ENCODE measurements at places on chromosomes 16 and 17.
A peak's percentile ranks its signal among the peaks of the same experiment; 100 is the strongest.

- DNase-seq = peak; percentile 72
Observed at GRCh38 chr17:75877752-75878173, 618 bp downstream of the TRIM47 start.

GRCh38 chr17:75645889-75646637 lies 12.8 kb downstream of the SMIM5 start:
- DNase-seq = peak; percentile 23

- DNase-seq = no peak
Observed at GRCh38 chr17:73359987-73360410, 48.2 kb upstream of the CDC42EP4 start.

- DNase-seq = no peak
Observed at GRCh38 chr16:75237398-75238131, 13.9 kb downstream of the BCAR1 start.

DNA sequence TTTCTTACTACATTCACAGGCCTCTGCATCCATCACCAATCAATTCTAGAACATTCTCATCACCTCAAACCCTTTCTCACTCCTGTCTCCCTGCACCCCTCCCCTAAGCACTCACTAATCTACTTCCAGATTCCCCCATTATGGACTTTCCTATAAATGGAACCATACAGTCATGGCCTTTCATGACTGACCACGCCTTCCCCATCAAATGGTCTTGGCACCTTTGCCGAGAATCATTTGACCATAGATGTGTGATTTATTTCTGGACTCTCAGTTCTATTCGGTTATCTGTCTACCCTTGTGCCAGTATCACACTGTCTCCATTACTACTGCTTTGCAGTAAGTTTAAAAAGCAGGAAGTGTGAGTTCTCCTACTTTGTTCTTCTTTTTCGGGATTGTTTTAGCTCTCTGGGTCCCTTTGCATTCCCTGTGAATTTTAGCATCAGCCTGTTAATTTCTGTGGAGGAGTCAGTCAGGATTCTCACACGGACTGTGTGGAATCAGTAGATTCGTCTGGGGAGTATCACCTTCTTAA lies 27.5 kb downstream of the GTF3C1 start:
- no peak for DNase-seq

DNA sequence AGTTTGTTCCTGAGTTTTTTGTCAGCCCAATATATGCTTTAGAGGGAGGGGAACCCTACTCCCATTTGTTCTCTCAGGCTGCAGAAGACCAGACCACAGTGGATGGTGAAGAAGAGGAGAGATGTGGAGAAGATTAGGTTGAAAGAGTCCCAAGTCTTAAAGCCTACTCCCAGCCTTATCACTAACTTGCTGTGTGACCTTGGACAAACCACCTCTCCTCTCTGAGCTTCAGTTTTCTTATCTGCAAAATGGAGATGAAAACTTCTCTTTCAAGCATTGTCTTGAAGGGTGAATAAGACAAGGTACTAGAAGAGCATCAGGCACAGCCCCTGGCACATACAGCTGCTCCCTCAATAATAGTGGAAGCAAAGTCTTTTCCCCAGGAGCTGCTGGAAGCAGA lies 15.1 kb upstream of the LHX1 start:
- no peak for DNase-seq

DNA sequence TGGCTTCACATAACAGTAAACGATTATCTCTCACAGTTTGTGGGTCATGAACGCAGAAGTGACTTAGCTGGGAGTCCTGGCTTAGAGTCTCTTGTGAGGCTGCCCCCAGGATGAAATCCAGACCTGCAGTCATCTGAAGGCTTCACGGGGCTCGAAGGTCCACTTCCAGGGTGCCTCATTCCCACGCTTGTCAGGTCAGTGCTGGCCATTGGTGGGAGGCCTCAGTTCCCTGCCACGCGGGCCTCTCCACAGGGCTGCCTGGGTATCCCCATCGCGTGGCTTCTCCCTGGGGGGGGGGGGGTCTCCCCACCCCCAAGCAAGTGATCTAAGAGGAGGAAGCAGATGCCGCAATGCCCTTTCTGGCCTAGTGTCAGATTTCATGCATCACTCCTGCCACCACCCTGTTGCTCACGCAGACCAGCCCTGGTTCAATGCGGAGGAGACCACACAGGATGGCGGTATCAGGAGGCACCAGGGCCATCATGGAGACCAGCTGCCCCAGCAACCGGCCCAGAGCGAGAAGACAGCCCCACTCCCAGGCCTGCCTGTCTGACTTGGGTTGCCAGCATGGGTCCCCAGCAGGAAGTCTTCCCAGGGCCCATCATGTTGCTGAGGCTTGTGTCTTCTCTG lies 77.3 kb upstream of the CDH5 start:
- DNase-seq = no peak

GRCh38 chr17:5194346-5194745 lies 2.7 kb upstream of the ZNF594 start:
- DNase-seq = no peak

DNA sequence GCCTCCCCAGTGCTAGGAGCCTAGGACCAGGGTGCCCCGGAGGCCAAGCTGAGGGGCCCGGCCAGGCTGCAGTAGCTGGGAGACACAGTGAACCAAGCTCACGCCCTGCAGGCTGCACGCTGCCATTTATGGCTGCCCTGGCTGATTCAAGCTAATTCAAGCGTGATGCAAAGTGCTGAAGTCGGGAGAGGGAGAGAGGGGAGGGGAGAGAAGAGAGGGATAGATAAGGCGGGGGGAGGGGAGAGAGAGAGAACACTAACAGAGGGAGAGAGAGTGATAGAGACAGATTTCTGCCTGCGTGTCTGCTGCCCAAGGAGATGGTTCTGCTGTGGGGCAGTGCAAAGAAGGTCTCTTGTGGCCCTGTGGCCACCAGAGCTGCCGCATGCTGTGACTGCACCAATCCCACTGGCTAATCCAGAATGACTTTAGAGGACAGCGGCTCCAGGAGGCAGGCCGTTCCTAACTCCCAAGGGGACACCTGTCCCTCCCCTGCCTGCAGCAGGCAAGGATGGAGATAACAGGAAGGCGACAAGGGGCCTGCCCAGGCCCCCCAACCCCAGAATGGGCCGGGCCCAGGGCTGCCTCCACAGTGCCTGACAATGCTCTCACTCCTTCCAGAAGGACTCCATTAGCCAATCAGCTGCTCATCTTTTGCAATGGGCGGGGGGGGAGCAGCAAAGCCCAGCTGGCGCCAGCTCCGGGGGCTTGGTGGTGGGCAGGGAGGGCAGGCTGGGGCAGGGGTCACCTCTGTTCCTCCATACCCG lies 12.9 kb downstream of the MXRA7 start:
- no peak for DNase-seq

- DNase-seq = no peak
Observed at GRCh38 chr17:65790241-65790640, 228.8 kb upstream of the AXIN2 start.

DNA sequence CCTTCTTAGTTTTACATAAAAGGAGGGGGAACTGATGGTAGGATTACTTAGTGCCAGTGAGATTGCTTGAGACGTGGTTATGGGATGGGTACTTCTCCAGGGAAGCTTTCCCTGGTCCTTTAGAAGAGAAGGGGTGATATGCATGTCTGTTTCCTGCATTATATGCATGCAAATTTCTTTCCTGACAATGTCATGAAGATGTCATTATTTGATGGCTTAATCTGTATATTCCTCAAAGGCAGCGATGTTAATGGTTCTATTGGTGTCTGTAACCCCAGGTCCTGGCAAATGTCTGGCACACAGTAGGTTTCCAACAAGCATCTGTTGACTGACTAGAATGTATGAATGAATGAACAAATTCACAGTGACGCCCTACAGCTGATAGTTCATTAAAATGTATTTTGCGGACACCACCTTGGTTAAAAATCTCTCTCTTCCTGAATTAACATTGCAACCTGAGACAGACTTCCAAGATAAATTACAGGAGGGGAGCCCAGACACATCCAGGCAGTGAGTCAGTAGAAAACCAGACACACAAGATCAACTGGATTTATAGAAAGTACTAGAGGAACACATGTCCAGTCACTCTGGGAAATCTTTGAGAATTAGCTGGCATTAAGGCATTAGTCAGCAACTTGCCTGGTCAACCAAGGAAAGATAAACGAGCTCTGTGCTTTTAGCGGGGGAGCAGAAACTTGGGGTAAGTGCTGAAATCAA lies 293.4 kb downstream of the XYLT1 start:
- no peak for DNase-seq

GRCh38 chr16:57357330-57358085 lies 1.1 kb upstream of the CCL22 start:
- peak; percentile 23 for DNase-seq

DNA sequence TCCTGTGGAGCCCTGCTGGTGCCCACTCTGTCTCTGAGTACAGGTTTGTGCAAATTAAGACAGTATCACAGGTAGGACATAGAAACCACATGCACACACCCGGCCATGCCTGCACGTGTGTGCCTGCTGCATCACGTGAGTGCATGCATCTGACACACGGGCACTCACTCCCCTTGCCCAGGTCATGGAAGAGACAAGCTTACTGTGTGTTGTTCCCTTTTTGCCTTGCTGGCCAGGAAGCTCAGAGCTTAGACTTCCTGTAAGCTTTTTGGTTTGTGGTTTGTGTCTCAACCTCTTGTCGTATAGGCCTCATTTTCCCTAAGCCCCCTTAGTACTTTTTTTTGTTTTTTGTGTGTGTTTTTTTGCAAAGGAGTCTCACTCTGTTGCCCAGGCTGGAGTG lies 25.0 kb downstream of the ZNF469 start:
- peak; percentile 29 for DNase-seq

GRCh38 chr17:34579979-34580684 lies 750 bp downstream of the TMEM132E start:
- DNase-seq = no peak

- DNase-seq = no peak
Observed at GRCh38 chr16:57970970-57971369, at the start of gene CNGB1. Gene CNGB1, minus strand, starts transcription at chr16:57971128. Its CDS starts 3,842 bp downstream, at chr16:57967286.

- no peak for DNase-seq
Observed at GRCh38 chr17:54368906-54369305, 531.7 kb upstream of the TOM1L1 start.

DNA sequence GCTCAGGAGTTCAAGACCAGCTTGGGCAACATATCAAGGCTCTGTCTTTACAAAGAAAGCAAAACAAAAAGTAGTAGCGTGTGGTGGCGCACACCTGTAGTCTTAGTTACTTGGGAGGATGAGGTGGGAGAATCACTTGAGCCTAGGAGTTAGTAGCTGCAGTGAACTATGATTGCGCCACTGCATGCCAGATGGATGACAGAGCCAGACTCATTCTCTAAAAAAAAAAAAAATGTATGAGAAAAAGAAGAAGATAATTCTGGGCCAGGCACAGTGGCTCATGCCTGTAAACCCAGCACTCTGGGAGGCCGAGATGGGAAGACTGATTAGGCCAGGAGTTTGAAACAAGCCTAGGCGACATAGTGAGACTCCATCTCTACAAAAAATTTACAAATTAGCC lies 28.5 kb downstream of the STAT5B start:
- peak; percentile 8 for DNase-seq

DNA sequence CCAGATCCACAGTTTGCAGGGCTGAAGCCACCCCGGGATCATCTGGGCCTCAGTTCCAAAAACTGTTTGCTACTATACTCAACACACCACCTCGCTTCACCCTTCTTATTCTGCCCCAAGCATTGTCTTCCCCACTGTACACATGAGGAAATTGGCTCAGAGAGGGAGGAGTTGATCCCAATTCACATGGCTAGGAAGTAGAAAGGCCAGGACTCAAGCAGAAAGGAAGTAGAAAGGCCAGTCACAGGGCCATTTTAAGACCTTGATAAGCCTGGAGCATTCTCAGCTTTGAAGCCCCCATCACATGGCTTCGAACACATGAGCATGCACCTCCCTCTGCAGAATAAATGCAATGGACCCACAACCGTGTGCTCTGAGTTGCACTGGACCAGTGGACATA lies 7.7 kb upstream of the PRSS22 start:
- DNase-seq = no peak

- DNase-seq = no peak
Observed at GRCh38 chr16:72751076-72751475, 296.9 kb downstream of the ZFHX3 start.

DNA sequence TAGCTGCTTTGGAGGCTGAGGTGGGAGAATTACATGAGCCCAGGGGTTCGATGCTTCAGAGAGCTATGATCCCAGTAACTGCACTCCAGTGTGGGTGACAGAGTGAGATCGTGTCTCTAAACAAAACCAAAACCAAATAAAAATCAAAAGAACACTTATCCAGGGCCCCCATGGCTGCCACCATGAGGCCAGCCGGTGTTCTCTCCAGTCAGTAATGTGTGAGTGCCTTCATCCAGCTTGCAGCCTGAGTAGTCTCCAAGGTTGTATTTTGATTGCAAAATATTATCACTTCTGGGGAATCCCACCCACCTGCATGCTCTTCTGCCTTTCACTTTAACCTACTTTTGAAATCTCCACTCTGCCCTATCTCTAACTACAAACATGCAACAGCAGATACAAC lies 221.0 kb upstream of the WSB1 start:
- DNase-seq = no peak

- no peak for DNase-seq
Observed at GRCh38 chr17:70820276-70820675, 650.9 kb downstream of the KCNJ2 start.

DNA sequence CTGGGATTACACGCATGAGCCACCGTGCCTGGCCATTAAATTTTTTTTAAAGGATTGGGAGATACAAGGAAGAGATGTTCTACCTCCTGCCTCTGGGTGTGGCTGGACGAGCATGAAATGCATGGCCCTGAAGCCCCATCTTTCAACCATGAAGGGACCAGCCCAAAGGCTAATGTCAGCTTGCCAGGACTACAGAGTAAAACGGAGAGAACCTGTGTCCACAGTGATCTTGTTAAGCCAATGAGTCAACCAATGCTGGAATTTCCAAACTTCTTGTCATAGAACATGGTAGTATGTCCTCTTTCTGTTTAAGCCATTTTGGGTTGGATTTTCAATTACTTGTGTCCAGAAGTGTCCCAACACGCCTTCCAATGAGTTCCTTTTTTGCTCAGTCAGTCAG lies 71.3 kb downstream of the RTN4RL1 start:
- no peak for DNase-seq

- DNase-seq = no peak
Observed at GRCh38 chr16:81635063-81635937, 143.8 kb upstream of the PLCG2 start.
